ENCODE measurements at places on chromosomes 4 and X. TPM values are rescaled to one million over a fixed set of nuclear protein-coding genes. Genes with fewer than 3 reads are reported as not detected.

The GASK1B gene
- polyA plus RNA-seq = 39.6 TPM

The MFSD8 gene
- polyA plus RNA-seq = 34.4 TPM

The C4orf36 gene
- 0.60 TPM for polyA plus RNA-seq

The PASD1 gene
- not detected for polyA plus RNA-seq

The SERPINA7 gene
- polyA plus RNA-seq = 0.48 TPM

The TKTL2 gene
- polyA plus RNA-seq = 0.01 TPM

The DIPK2B gene
- 6.3 TPM for polyA plus RNA-seq

The DAPP1 gene
- polyA plus RNA-seq = 2.2 TPM
